Amniotic stem cell (primary cell): ENCODE measurements at places on chromosomes 7 and 10.

- DNase-seq: no peak
These were observed 132.0 kb downstream of the CFAP58 start for GRCh38 chr10:104485632-104486031.

- no peak for DNase-seq
These were observed 241.8 kb downstream of the TEX36 start for GRCh38 chr10:125441151-125441550.

GRCh38 chr10:58511765-58512490 is 744 bp upstream of the BICC1 start:
- no peak for DNase-seq

DNA sequence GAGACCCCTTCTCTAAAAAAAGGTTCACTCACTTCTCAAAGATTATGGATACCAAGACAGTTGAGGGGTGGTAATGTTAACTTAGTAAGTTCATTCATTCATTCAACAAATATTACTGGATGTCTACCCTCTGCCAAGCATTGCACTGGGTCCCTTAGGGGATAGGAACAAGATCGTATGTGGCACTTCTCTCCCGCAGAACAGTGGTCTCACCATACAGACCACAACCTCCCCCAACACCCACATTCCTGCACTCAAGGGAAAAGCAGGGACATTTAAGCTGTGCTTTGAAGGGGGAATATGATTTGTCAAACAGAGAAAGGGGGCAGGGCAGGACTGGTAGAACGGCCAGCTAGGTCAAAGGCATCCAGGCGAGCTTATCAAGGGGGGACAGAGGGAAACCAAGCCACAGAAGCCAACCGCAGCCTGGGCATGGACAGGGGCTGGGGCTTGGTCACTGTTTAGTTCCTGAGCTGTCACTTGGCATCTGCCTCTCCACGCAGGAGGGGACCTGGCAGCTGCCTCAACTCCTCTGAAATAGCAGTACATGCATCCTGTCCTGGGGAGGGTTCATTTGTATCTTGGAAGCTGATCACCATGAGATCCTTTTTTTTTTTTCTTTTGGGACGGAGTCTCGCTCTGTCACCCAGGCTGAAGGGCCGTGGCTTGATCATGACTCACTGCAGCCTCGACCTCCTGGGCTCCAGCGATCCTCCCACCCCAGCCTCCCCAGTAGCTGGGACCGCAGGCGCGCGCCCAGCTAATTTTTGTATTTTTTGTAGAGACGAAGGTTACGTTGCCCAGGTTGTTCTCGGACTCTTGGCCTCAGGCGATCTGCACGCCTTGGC is 949 bp upstream of the CLIP2 start:
- DNase-seq: no peak

GRCh38 chr10:13489035-13489599 is 39.7 kb downstream of the BEND7 start:
- DNase-seq: no peak

DNA sequence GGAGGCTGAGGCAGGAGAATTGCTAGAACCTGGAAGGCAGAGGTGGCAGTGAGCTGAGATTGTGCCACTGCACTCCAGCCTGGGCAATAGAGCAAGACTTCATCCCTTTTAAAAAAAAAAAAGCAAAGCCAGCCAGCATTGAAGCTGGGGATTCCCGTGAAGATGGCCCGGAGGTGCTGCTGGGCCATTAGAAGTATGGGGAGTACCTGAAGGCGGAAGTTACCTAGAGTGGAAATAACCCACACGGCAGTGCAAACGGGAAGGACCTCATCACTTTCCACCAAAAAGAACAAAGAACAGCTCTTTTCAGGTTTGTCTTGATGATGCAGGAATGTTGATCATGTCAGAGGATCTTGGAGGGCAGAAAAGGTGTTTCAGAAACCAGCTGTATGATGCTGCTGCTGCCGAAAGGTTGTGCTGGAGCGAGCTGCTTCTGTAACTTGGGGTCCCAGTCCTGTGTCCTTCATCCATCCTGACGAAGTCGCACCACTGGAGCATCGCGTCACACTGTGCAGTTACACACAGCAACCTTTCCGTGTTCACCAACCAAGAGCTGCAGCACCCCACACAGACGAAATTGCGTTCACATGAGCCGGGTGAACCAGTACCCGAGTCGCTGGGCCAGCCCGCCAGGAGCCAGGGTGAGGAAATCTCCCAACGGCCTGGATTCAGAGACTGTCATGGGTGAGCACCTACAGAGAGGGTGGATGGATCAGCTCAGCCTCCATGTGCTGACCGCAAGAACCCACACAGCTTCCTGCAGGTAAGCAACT is 8.2 kb downstream of the ZFAND2A start:
- DNase-seq: no peak

DNA sequence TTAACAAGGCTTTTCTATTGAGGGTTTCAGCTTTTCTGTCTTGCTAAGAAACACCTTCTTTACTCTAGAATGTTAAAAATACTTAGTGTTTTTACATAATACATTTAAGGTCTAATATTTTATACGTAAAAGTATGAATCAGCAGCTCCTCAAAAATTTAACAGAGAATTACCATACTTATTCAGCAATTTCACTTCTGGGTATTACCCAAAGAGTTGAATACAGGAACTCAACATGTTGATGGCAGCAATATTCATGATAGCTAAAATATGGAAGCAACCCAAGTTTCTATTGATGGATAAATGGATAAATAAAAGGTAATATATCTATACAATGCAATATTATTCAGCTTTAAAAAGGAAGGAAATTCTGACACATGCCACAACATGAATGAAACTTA is 9.7 kb upstream of the OR13A1 start:
- no peak for DNase-seq

DNA sequence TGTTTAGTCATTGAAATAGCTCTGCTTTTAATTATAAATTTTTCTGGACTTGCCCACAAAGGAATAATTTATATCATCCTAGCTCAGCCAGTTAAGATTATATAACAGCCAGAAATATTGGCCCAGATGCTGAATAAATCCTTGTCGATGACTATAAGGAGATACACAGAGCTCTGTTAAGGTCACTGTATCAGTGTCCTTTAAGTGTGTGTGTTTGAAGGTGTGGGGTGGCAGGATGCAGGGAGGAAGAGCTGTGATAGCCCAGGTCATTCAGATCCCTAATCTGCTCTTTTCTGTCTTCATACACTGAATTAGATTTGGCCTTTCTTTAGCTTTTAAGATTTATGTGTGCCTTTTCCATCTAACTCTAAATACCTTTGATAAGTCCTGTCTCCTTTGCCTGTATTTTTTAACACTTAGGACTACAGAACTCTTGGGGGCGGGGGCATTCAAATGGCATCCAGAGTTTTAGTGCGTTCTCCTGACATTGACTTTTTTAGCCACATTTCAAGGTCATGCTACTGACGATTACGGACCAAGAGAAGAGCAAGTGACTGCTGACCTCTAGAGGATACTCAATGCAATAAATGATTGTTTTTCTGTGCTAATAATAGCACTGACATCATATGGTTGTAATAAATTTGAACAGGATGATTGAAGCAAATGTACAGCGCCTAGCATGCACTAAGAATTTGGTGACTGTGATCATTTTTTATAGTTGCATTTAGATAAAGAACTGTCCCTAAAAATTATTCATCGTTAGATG is 172.3 kb downstream of the CACNB2 start:
- DNase-seq: no peak
